ENCODE measurements at places on chromosomes 1 and 21.

- no peak for DNase-seq
Measured at GRCh38 chr1:183804387-183804786, 533 bp upstream of the RGL1 start.

GRCh38 chr1:201881617-201882016 lies 7.1 kb upstream of the SHISA4 start:
- DNase-seq, result no peak

DNA sequence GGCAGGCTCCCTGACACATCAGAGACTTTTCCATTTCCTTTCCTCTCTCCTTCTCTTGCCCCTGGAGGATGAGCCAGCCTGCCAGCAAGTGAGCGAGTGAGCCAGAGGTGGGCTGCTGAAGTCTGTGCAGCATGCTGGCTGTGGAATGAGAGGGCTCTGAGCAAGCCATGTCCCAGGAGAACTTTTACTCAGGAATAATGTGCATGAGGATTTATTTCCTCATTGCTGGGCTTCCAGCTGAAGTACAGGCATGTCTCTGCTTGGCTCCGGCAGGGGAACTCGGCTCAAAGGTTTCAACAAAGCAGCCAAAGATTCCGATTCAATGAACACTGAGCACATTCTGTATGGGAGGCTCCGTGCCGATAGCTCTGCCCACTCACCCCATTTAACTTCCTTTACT lies 43.7 kb downstream of the UBIAD1 start:
- no peak for DNase-seq

GRCh38 chr1:64135462-64136223 lies 67.8 kb upstream of the UBE2U start:
- DNase-seq, result no peak

- DNase-seq, result no peak
Measured at GRCh38 chr1:2495546-2495945, 19.5 kb downstream of the PLCH2 start.
